Natural killer cell treated with Interleukin-12 subunit alpha and Interleukin-12 subunit beta and Interleukin-15 and Interleukin-18, amount 100 ng/mL, for 72 hours (primary cell): ENCODE measurements at places on chromosomes 13 and 19.
A peak's percentile ranks its signal among the peaks of the same experiment; 100 is the strongest.

DNA sequence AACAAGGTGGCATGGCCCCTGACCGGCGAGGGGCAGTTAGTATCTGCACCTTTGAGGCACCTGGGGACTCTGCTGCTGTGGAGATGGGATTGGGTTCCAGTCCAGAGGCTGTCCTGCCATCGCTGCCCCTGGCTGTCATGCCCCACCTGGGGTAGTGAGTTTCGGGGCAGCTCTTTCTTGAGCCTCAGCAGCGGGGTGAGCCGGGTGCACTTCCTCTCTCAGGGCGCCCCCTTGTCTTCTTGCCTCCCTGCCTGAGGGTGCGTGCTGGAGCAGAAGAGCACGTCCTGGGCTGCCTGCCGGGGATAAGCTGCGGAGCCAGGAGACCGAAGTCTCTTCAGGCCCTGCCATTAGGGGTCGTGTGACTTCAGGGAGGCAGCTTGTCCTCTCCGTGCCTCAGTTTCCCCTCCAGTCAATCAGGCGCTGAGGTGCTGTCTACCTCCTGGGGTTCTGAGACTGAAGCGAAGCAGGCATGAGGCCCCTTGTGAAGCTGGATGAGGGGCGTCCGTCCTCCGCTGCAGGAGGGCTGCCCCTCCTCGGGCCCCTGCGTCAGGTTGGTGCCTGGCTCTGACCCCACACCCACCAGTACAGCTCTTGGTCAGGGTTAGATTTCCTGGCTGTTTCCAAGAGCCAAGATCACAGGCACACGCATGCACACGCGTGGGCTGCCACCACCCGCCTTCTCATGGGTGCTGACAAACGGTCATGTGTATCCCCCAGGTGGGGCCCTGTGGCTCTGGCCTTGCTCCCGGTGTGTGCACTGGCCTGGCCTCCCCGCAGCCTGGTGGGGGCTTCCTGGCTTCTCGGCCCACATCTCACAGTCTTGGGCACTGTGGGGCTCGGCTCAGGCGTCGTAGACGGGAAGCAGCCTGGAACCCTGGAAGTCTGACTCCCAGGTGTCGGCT is 8.3 kb downstream of the GNA11 start:
- no peak for DNase-seq

DNA sequence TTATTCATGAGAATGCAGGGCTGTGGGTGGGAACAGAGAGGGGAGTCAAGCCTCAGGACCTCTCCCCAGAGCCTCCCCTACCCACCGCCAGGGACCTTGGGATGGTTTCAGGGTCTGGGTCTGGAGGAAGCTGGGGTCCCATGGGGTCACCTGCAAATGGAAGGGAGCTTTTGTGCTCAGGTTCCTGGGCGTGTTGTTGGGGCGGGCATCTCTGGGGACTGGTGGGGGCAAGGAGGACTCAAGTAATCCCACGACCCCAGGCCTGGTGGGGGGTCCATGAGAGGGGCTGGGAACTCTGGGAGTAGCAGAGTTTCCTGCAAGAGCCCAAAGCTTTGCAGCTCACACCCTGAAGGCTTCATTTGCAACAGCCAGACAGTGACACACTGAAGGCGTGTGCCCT is 60.2 kb downstream of the UNC13A start:
- DNase-seq = no peak

DNA sequence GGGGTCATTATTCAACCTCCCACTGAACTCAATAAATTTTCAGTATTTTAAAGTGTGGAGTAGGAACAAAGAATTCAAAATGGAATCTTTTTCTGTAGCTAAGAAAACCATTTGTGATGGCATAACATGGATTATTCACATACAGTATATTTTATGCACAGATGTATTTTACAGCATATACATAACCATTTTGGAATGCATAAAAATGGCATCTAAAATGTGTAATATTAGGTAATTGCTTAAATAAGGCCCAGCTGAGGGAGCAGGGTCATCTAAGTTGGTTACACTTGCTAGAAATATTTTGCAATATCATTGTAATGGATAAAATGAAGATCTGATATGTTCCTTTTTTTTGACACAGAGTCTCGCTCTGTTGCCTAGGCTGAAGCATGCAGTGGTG is 146.9 kb downstream of the LMO7 start:
- no peak for DNase-seq

DNA sequence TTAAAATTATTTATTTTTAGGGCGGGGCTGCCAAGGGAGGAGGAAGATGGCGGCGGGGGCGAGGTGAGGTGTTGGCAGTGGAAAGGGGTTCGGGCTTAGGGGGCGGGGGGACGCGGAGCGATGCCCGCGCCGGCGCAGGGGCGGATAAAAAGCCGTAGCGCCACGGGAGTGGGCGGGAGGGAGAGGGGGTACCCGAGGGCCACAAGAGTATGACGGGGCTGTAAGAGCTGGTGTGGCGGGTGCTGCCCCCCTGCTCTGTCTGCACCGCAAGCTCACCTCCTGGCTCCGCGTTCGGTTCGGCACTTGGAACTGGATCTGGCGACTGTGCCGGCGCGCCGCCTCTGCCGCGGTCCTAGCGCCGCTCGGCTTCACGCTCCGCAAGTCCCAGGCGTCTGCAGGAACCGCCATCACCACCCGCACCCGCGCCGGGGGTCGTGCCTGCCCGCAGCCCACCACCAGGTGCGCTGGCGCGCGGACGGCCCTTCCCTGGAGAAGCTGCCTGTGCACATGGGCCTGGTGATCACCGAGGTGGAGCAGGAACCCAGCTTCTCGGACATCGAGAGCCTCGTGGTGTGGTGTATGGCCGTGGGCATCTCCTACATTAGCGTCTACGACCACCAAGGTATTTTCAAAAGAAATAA is 265.2 kb upstream of the SGCG start:
- DNase-seq = no peak

- peak; percentile 74 for DNase-seq
These were observed 2.5 kb downstream of the LDLR start for GRCh38 chr19:11091703-11092153.

- peak; percentile 93 for DNase-seq
These were observed 1.5 kb downstream of the MYADM start for GRCh38 chr19:53868892-53869804.

DNA sequence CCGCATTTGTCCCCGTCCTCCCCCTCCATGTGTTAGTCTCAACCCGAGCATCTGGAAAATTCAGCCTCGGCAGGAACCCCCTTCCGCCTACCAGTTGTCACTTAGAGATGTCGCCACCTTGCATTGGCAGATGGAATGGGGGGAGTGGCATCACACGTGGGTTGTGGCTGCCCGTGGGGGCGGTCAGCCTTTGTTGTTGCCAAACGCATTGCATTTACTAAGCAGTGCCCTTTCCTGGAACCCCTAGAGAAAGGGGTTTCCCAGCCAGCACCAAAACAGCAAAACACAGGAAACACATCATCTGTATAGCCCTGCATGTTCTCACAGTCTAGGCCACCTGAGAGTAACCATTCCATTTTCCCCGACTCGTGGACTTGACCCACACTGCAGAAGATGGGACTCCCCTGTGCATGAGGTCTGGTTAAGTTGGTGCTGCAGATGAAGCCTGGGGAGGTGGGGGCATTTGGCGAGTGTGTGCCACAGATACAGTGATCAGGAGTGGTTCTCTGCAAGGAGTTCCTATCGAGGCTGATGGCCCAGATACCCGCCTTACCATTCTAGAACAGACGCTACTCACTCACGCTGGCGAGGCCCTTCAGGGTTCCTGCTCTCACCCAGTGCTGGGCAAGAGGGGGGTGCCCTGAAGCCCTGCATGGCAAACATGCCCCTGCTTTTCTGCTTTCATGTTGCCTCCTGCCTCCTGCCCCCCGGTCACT is 38.3 kb downstream of the TMED1 start:
- peak; percentile 99 for DNase-seq

DNA sequence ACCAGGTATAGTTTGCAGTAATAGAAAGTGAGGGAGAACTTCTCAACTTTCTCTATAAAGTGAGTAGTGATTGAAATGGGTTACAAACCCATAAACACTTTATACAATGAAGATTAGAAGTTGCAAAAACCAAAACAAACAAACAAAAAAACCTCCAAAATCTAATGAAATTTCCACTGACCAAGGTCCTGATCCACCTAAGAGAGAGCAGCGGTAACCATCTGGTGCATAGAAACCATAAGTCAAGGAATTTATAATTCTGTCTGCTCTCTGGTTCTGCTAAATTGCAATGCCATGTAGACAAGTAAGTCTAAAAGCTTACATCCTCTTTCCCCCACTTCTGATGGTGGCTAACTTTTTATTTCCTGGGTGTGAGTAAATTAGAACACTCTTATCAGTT is 463.4 kb downstream of the EFNB2 start:
- DNase-seq = no peak

DNA sequence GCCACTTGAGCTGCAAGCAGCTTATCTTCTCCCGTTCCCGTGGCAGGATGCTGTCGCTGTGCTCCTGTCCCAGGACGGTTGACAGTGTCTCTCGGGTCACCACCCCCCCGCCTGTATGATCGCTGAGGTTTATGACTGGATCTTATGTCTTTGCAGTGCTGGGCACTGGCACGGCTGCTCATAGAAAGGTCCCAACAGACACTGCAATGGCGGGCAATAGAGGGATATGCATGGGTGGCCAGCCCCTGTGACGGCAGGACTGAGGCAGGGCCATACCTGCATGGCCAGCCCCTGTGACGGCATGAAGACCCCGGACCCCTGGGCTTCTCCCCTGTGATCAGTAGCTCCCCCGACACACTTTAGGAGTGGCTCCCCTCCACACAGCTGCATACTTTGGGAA is 307.2 kb downstream of the TEX29 start:
- no peak for DNase-seq

- DNase-seq = no peak
These were observed 6.5 kb upstream of the TIMM13 start for GRCh38 chr19:2433854-2434253.

- DNase-seq = no peak
These were observed 1077.3 kb upstream of the MIR17HG start for GRCh38 chr13:90270226-90270625.

DNA sequence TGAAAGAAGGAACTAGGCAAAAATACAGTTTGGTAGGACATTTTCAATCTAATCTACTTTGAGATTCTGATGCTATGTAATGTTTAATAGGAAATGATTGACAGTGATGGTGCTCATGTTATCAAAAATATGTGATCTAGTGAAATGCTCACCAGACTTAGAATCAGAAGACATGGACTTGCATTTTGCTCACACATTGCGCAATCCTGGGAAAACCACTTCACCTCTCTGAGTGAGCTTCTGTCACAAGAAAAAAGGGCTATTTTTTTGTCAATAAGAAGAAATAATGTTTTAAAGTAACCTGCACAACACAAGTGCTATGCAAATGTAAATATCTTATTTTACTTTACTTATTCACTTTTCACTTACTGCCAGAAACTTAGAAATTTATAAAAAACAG is 380.9 kb upstream of the HTR2A start:
- no peak for DNase-seq

DNA sequence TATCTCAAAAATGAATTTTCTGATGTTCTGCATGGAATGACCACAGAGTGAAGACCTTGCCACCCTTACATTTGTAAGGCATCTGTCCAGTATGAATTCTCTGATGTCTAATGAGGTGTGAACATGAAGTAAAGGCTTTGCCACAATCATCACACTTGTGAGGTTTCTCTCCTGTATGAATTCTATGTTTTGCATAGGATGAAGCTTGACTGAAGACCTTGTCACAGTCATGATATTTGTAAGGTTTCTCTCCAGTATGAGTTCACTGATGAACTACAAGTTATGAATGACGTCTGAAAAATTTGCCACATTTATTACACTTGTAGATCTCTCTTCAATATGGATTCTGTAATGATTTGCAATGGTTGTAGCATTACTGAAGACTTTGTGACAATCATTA is 13.3 kb downstream of the ZNF816 start:
- no peak for DNase-seq

DNA sequence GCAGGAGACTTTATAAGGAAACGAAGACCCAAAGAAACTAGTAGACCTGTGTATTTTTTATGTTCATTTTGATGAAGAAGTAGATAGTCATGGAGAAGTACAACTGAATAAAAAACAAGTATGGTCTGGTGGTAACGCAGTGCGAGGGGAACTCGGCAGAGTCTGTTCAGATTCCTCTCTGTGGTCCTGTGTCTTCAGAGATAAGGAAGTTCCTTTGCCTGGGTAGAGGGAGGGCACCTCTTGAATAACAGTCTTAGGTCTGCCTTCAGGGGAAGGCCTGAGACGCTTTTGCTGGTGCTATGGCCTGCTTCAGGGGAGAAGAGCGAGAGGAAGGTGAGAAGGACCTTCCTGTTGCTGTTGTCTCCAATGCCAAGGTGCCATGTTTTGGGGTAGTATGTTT is 25.9 kb upstream of the SLC46A3 start:
- DNase-seq = no peak

GRCh38 chr13:95535243-95535642 is 17.3 kb upstream of the CLDN10 start:
- no peak for DNase-seq

- DNase-seq = no peak
These were observed 106.1 kb downstream of the ZIC5 start for GRCh38 chr13:99865420-99865930.

DNA sequence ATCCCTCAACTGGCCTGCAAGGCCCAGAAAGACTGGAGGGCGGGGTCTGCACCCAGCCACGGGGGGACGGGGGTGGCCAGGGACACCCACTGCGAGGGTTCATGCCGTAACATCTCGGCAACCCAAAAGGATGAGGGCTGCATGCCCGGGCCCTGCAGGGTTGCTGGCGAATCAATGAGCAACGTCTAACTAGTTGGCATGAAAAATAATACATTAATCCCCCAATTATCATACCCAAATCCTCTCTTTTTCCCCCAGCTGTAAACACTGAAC is 232.2 kb downstream of the TUBA3C start:
- DNase-seq = no peak

DNA sequence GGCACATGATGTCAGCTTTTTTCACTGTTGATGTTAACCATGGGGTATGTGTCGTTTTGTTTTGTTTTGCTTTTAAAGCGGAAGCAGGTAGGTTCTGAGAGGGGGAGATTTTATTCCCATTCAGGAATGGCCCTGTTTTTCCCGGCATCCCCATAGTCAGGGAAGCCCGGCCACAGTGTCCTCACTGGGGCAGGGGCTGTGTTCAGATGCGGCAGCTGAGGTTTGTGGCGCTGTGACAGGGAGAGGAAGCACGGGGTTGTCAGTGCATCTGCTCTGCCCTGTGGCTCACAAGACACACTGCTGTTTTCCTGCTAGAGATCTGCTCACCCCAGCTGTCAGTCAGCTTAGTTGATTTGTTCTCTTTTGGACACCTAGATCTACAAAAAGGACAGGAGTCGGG is 27.6 kb downstream of the ANKRD27 start:
- DNase-seq = no peak

DNA sequence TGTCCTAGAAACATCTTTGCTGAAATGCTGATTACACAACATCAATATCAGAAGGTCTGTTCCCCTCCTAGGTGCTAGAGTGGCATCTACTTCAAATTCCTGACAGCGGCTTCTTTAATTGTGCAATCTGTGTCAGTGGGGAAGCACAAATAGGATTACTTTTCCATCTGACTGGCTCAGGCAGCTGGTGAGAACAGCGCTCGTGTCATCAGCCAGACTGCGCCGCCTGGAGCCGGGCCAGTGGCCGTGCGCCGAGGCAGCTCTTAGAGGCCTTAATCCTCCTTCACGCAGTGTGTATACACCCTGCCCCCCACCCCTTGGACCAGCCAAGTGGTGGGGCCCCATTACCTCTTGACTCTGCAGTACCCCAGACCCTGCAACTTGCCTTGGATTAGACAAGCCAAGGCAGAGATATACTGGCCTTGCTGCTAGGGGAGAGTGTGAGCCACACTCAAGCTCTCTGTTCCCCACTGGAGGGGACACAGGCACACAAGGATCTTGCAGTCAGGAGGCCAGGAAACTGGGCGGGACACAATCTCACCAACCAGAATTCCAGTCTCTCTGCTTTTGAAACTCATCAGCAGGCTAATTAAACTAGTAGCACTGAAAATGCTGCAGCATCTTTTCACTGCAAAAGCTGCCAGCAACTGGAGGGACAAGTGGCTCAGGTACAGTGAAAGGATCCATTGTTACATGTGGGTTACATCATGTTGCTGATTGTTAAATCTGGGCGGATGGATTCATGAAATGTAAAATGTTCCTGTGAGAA is 48.9 kb upstream of the EPHX3 start:
- no peak for DNase-seq
